Spleen (tissue), 13 donors: ENCODE measurements at places on chromosomes 7 and 10. TPM values are rescaled to one million over a fixed set of nuclear protein-coding genes. Genes with fewer than 3 reads are reported as not detected.

The EIF4H gene
- total RNA-seq, result 182 TPM

The AMPH gene
- total RNA-seq, result 0.70 TPM

The CRTAC1 gene
- not detected for total RNA-seq

The COL28A1 gene
- 0.37 TPM for total RNA-seq

The TAS2R5 gene
- total RNA-seq, result 4.1 TPM

The GIMAP4 gene
- total RNA-seq, result 214 TPM

The PRR15 gene
- not detected for total RNA-seq

The WNT2 gene
- 4.4 TPM for total RNA-seq

The GPRIN2 gene
- total RNA-seq, result not detected

The ANKRD16 gene
- total RNA-seq, result 10.5 TPM

The CYP3A5 gene
- total RNA-seq, result not detected

The NME8 gene
- 2.4 TPM for total RNA-seq

The PTF1A gene
- not detected for total RNA-seq

The GIMAP2 gene
- 126 TPM for total RNA-seq

The SPDYE2 gene
- total RNA-seq, result not detected

The MBL2 gene
- not detected for total RNA-seq
